CD4-positive, alpha-beta memory T cell (primary cell): ENCODE measurements at places on chromosomes 4 and X.

GRCh38 chrX:16848541-16848940 is 21.6 kb downstream of the RBBP7 start:
- DNase-seq, result no peak

DNA sequence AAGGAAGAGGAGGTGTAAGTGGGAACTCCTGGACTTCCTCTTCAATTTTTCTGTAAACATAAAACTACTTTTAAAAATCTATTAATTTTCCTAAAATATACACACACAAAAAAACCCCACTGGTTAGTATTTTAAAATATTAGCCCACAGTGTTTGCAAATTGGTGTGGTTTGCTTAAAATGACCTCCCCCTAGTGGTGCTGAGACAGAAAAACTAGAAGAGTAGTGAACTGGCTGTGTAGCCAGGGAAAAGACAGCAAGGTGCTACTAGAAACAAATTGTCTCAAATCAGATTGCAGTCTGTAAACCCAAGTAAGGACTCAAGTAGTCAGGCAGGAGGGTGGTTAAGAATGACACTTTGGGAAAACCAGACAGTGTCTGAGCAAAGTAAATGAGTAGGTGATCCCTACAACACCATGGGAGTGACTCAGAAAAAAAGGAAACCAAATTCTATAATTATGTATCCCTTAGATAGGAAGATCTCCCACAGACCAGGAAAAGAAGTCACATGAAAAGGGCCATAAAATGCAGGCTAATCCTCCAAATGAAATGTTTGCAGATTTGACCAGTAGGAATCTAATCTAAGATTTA is 26.0 kb downstream of the AMTN start:
- no peak for DNase-seq

DNA sequence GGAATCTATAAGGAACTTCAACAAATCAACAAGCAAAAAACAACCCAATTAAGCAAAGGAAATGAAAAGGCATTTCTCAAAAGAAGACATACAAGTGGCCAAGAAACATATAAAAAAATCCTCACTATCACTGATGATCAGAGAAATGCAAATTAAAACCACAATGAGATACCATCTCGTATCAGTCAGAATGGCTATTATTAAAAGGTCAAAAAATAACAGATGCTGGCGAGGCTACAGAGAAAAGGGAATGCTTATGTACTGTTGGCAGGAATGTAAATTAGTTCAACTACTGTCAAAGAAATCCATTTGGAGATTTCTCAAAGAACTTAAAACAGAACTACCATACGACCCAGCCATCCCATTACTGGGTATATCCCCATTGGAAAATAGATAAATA is 292.4 kb upstream of the FAT1 start:
- no peak for DNase-seq

DNA sequence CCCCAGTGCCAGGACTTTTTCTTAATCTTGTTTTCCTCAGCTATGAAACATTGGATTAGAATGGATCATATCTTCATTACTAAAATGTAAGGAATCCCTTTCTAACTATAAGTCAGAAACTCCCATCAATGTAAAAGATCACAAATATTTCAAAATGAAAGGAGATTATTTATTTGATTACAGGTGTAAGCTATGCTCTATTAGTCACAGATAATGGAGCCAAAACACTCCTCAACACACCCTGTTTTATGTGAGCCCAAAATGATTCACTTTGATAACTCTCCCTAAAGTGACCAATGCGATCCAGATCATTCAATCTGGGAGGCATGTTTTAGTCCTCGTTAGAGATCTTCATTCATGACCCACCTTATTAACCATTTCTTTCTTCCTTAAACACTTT is 566.7 kb upstream of the TENM3 start:
- no peak for DNase-seq

GRCh38 chrX:10017872-10018271 is 50.7 kb downstream of the CLDN34 start:
- no peak for DNase-seq

DNA sequence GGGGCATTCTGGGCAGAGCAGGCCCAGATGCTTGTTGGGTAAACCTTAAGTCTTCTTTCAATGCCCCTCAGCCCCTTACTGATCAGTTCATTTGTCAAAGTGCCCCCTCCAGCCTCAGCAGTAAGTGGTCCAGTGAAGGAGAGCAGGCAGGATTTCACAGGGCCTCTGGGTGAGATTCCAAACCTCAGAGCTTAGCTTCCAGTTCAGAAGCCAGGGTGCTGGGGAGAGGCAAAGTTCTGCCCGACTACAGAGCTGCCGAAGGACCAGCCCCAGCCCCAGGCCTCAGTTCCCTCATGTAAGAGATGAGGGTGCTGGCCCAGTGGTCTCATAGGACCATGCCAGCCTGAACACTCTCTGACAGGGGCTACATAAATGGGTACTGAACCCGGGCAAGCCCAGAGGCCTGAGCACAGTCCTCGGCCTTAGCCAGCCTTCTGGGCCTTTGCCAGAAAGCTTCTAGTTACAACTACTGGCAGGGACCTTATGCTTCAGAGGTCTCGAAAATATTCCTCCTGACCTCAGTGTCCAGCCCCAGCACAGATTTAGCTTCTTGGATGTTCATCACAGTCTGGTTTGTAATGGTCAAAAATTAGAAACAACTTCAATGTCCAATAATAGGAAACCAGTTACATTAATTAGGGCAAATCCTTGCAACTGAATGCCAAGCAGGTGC is 851 bp upstream of the RIPPLY1 start:
- DNase-seq, result no peak

- peak; percentile 5 for DNase-seq
These were observed 181.1 kb upstream of the WDFY3 start for GRCh38 chr4:85147481-85148076.

GRCh38 chrX:70720721-70721120 is 187.8 kb downstream of the TEX11 start:
- no peak for DNase-seq

DNA sequence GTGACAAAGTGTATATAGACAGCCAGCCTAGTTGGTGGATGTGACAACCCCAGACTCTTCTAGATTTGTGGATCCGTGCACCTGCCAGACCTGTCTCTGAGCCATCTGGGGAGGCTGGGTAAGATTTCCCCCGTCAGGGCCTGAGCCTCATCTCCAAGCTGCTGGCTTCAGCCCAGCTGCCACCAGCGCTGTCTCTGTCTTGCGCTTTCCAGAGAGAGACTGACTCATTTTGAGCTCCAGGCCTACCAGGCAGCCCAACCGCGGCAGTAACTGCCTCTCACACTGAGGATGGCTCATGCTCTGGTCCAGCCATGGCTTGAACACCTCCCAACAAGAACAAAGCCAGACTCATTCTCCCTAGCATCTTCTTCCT is 26.4 kb downstream of the NOP14 start:
- peak; percentile 78 for DNase-seq

- no peak for DNase-seq
These were observed 453.9 kb downstream of the PDHA2 start for GRCh38 chr4:96293806-96294205.

GRCh38 chr4:5757536-5757935 is 46.5 kb downstream of the EVC start:
- DNase-seq, result no peak

- DNase-seq, result no peak
These were observed 55.0 kb downstream of the RPS6KA6 start for GRCh38 chrX:84133023-84133422.

DNA sequence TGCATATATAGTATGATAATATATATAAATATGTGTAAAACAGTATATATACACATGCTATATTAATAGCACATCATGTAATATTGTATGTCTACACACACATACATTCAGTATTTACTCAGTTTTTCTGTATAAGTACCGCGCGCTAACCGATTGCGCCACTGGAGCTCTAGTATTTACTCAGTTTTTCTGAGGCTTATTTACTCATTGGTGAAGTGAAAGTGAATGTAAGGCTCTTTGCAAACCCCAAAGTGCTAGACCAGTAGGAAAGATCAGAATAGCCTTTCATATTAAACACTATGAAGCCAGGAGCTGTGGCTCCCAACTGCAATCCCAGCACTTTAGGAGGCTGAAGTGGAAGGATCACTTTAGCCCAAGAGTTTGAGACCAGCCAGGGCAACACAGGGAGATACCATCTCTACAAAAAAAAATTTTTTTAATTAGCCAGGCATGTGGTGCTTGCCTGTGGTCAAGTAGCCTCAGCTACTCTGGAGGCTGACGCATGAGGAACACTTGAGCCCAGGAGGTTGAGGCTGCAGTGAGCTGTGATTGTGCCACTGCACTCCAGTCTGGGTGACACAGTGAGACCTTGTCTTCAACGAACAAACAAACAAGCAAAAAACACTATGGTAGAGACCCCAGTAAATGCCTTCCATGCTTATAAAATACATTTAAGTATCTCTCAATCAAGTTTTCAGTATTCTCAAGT is 125.8 kb downstream of the KIT start:
- DNase-seq, result no peak

DNA sequence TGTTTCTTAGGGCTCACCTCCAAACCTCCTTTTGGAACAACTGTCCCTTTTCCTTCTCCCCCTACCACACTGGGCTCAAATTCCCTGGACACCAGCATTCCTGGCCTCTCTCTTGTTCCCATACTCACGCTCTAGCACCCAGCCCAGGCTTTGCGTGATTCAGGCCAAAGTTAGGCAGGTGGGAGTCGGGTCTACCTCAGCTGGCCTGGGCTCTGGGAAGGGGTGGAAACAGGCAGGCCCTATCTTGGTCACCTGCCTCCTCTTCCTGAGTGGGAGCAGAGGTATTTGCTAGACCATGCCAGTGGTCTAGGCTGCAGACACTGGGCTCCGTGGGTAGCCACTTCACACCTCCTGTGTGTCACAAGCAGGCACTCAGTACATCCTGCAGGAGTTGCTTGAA is 211.1 kb upstream of the MAMLD1 start:
- no peak for DNase-seq

GRCh38 chrX:46792810-46793188 is 33.9 kb upstream of the SLC9A7 start:
- no peak for DNase-seq

- DNase-seq, result no peak
These were observed 112.4 kb downstream of the PSAPL1 start for GRCh38 chr4:7322166-7322991.

GRCh38 chr4:1855333-1856070 is 454 bp downstream of the LETM1 start:
- peak; percentile 20 for DNase-seq

GRCh38 chr4:43242606-43243005 is 350.1 kb downstream of the GRXCR1 start:
- DNase-seq, result no peak

DNA sequence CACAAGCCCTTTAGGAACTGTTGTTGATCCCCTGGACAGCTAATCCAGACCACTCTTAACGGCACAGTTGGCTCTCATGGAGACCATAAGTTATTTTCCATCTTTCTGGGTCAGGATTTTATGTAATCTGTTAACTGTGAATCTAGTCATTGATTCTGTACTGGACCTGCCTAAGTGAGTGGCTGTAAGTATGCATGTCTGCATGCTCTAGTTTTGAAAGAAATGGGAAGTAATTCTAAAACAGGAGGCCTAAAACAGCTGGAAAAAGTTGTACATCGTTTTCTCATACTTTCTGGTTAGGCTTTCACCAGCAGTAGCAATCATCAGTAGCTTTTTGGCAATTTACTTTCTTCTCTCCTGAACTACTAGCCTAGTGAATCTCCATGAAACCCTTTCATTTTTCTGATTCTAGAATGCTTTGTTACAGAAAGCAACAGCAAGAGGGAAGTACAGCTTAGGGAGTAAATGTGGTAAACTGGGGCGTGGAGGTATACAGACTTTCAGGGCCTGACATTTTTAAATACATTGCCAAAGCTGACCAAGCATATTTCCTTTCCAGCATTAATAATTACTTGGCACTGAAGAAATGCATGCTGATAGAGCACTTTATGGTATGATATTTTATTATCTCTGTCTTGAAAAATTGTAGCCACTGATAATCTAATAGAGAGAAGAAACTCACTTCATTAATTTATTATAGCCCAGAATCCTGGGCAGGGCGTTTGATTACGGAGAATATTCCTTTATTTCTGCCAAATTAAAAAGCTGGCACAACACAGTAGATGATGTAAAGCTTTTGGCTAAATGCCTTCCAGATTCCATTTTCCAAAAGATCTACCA is 202.7 kb downstream of the BANK1 start:
- no peak for DNase-seq

GRCh38 chr4:95129821-95130311 is 372.1 kb downstream of the BMPR1B start:
- DNase-seq, result no peak

GRCh38 chrX:45007598-45007997 is 134.6 kb downstream of the KDM6A start:
- no peak for DNase-seq

- no peak for DNase-seq
These were observed 43.8 kb upstream of the WDR1 start for GRCh38 chr4:10160281-10160856.

DNA sequence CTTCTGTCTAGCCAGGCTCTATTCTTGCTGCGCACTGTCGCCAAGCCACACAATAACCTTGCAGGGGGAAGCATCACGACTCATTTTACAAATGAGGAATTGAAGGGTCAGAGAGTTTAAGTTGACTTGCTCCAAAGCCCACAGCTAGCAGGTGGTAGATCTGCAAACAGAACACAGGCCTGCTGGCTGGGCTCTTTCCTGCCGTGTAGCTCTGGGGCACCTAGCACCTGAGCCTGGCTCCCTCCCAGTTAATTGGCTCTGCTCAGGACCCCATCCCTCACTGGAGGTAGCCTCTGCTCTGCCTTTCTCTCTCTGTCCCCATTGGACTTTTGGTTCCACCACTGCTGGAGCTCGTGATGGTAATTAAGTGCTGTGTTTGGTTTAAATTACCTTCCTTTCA is 98.5 kb downstream of the NSUN7 start:
- no peak for DNase-seq

GRCh38 chr4:7813674-7814073 is 126.0 kb downstream of the AFAP1 start:
- DNase-seq, result no peak

DNA sequence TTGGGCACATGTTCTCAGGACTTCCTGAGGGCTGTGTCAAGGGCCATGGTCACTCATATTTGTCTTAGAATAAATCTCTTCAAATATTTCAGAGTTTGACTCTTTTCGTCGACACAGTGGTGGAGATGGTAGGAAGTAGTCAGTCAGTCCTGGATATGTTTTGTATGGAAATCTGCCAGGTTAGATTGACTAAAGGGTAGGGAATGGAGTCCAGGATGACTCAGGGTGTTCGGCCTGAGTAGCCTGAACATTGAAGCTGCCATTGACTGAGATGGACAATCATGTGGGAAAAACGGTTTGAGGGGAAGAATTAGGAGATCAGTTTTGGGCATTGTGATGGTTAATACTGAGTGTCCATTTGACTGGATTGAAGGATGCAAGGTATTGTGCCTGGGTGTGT is 177.1 kb upstream of the CENPE start:
- DNase-seq, result no peak

GRCh38 chr4:154982187-154983047 is 201.3 kb downstream of the RBM46 start:
- DNase-seq, result peak; percentile 12

DNA sequence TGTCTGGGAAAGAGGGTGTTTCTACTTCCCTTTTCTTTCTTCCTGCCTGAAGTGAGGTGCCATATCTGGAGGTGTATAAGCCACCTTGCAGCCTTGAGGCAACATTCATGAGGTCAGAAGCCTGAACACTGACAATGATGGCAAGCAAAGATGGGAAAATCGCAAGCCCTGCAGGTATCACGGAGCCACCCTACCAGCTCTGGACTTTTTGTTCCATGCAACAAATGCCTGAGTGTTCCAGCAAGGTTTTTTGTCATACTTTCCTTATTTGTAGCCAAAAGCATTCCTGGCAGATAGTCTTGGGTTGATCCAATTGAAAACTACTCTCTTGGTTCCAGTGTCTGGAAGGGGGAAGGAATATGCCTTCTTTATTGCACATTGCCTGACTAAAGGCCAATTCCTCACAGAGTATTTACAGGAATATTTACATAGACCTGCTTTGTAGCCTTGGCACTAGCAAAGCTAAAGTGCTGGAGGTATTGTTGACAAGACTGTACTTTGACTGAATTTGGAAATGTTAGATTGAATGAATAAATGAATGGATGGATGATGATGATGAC is 14.4 kb upstream of the SOD3 start:
- DNase-seq, result no peak
